ENCODE measurements at places on chromosomes 16 and 17.

DNA sequence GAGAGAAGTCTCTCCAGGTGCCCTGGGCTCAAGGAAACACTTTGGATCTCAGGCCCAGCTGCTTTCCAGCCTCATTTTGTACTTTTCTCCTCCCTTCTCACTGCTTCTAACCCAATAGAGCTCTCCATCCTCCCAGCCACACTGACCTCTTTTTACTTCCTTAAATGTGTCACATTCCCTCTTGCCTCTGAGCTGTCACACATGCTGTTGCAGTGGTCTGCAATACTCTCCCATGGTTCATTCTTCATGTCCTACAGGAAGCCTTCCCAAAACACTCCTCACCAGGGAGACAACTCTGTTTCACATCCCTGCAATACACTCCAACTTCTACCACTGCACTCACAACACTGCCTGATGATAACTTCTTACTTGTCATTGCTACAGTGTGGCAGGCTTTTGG is 242.1 kb upstream of the DYNLRB2 start:
- H3K27me3 ChIP-seq = no peaks in the 10 kb centered on the region
- H3K27ac ChIP-seq = no peak overlapping the region
- no peaks in the 10 kb centered on the region for H3K4me1 ChIP-seq
- DNase-seq = no peak
- H3K4me3 ChIP-seq = no peak overlapping the region
- H3K36me3 ChIP-seq = no peaks in the 10 kb centered on the region

- no peaks in the 10 kb centered on the region for H3K27me3 ChIP-seq
- no peak for DNase-seq
- H3K27ac ChIP-seq = no peak overlapping the region
- no peak overlapping the region for H3K4me3 ChIP-seq
Observed at GRCh38 chr16:83345846-83346640, 461.7 kb upstream of the HSBP1 start.

- H3K27me3 ChIP-seq = no peaks in the 10 kb centered on the region
- no peak for DNase-seq
- H3K27ac ChIP-seq = no peak overlapping the region
- no peaks in the 10 kb centered on the region for H3K4me1 ChIP-seq
- H3K4me3 ChIP-seq = no peak overlapping the region
- H3K36me3 ChIP-seq = no peaks in the 10 kb centered on the region
Observed at GRCh38 chr17:56020369-56020768, 132.9 kb upstream of the ANKFN1 start.

DNA sequence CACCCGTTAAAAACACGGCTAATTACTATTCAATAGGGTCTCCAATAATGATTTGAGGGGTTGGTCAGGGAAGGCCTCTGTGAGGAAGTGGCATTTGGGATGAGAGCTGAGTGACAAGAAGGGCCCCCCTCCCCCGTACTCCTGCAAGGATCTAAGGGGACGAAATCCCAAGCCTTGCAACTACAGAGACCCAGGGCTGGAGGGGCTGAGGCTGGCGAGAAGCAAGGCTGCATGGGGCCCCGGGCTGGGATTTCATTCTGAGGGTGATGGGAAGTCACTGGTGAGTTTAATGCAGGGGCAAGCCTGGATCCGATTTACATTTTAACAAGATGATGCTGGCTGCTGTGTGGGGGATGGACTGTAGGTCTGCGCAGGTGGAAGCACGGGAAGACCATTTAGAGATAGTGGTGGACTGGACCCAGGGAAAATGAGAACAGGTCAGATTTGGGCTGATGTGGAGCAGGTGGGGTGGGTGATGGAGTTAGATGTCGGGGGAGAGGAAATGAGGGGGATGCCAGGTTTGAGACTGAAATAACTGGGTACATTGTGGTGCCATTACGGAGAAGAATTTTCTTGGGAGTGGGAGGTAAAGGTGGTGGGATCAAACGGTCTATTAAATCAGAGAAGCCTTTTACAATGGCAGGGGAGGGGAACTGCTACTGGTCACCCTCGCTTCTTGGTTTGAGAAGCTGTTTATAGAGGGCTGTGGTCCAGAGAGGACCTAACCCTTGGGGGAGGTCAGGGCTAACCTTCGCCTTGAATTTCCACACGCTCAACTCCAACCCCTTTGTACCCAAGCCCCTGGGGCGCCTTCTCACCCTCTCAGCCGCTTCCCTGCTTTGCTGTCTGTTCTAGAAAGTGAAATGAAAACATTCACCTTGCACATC is 932 bp upstream of the MYBBP1A start:
- H3K4me3 ChIP-seq = peak overlapping the region; percentile 28
- no peak for DNase-seq
- no peak overlapping the region for H3K27ac ChIP-seq

DNA sequence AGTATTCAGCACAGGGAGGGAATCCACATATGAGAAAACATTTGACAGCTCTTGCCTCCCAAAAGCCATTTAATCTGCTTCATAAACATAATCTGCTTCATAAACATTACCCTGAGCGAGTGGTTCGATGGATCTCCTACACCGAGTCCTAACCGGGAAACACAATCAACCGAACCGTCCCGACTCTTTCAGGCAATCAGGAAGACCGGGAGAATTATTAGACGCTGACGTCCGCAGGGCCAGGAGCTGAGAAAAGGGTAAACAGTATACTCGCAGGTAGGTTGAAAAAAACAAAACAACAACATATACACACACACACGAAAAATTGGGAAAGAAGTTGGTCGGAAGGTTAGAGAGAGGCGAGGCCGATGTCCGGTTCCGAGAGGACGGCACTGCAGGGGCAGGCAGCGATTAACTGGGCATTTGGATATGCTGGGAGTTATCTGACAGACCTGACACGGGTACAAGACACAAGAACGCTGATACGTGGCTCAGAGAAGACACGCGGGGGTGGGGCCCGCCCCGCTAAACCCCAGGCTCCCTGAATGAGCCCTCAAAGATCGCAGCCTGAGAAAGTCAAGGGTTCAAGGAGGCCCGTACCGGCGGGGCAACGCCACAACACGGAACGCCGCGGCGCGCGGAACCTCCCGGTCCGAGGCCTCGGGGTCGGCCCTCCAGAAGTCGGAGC is 585 bp downstream of the AP1G1 start:
- H3K36me3 ChIP-seq = 0 out of 2 replicates have a peak, but pooled peaks cover 3% of the 10 kb centered on the region
- no peak overlapping the region for H3K27ac ChIP-seq
- no peak for DNase-seq

DNA sequence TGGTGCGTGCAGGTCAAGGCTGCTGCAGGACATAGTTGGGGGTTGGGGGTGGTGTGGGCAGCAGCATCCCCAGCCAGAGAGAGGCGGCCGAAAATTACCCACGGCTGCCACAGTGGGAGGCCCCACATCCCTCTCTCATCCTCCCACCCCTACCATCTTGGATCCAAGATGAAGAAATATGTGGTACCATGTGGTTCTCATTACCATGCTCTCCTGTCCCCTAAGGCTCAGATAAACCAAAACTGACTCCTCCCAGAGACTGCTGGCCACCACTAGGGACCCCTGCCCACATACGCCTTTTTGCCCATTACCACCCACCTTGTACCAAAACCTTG is 120.4 kb downstream of the HIC1 start:
- H3K4me3 ChIP-seq = no peak overlapping the region
- no peak for DNase-seq
- no peaks in the 10 kb centered on the region for H3K36me3 ChIP-seq

DNA sequence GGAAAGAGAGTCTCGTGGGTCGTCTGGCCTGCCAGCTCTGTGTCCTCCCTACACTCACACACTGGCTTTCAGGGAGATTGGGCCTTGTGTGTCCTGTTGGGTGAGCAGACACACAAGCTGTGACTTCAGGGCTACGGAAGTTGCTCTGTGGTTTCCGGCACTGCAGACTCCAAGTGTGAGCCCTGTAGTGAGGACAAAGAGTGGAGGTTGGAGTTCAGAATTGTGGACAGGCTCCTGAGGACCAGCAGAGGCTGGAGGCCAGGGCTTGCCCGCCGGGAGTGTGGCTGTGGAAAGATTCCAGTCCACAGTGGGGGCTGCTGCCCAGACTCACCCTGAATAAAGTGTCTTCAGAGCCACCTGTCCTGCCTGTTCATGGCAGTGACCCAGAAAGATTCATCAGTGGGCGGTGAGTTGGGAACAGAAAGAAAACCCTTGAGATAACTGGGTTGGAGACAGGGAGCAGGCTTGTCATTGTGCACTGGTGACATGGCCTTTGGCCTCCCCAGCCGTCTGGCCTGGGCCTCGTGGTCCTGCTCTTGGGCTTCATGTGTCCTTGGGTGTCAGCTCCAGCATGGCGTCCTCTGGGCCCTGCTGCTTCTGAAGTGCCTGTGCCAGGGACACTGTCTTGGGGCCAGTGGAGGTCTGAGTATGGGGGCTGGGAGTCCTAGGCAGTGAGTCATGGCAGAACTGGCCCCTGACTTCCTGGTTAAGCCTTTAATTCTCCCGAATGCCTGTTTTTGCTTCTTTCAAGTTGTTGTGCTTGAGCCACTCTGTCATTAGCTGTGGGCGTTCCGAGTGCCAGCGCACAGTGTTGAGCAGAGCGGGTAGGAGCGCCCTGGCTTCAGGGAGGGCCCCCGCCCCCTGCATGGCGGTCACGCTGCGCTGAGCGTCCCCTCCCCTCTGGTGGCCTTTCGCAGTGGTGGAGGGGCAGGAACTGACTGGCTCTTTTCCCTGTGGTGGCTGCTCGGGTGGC is 19.9 kb upstream of the ZNF750 start:
- peaks cover 2% of the 10 kb centered on the region for H3K4me1 ChIP-seq
- H3K27me3 ChIP-seq = no peaks in the 10 kb centered on the region
- DNase-seq = no peak

GRCh38 chr17:48068491-48068961 is 20.4 kb downstream of the NFE2L1 start:
- no peak overlapping the region for H3K4me3 ChIP-seq
- no peaks in the 10 kb centered on the region for H3K27me3 ChIP-seq
- DNase-seq = no peak
- peaks cover 3% of the 10 kb centered on the region for H3K36me3 ChIP-seq
- no peaks in the 10 kb centered on the region for H3K4me1 ChIP-seq
- H3K27ac ChIP-seq = no peak overlapping the region

- H3K27me3 ChIP-seq = no peaks in the 10 kb centered on the region
- H3K4me1 ChIP-seq = no peaks in the 10 kb centered on the region
- no peaks in the 10 kb centered on the region for H3K36me3 ChIP-seq
- no peak overlapping the region for H3K27ac ChIP-seq
- H3K4me3 ChIP-seq = no peak overlapping the region
Observed at GRCh38 chr16:8374586-8375231, 215.6 kb downstream of the TMEM114 start.

- no peaks in the 10 kb centered on the region for H3K36me3 ChIP-seq
- no peaks in the 10 kb centered on the region for H3K27me3 ChIP-seq
- no peak overlapping the region for H3K27ac ChIP-seq
- no peaks in the 10 kb centered on the region for H3K4me1 ChIP-seq
- DNase-seq = no peak
- no peak overlapping the region for H3K4me3 ChIP-seq
Observed at GRCh38 chr16:77840673-77841501, 52.5 kb downstream of the VAT1L start.

GRCh38 chr17:48384164-48384563 is 45.9 kb downstream of the SKAP1 start:
- H3K27me3 ChIP-seq = no peaks in the 10 kb centered on the region
- DNase-seq = no peak
- H3K27ac ChIP-seq = no peak overlapping the region
- no peaks in the 10 kb centered on the region for H3K36me3 ChIP-seq
- no peak overlapping the region for H3K4me3 ChIP-seq
- H3K4me1 ChIP-seq = no peaks in the 10 kb centered on the region

Data from iPS DF 6.9 (cell line).